CD14-positive monocyte (primary cell): ENCODE measurements at places on chromosomes 3 and 15. TPM values are rescaled to one million over a fixed set of nuclear protein-coding genes. Genes with fewer than 3 reads are reported as not detected.

DNA sequence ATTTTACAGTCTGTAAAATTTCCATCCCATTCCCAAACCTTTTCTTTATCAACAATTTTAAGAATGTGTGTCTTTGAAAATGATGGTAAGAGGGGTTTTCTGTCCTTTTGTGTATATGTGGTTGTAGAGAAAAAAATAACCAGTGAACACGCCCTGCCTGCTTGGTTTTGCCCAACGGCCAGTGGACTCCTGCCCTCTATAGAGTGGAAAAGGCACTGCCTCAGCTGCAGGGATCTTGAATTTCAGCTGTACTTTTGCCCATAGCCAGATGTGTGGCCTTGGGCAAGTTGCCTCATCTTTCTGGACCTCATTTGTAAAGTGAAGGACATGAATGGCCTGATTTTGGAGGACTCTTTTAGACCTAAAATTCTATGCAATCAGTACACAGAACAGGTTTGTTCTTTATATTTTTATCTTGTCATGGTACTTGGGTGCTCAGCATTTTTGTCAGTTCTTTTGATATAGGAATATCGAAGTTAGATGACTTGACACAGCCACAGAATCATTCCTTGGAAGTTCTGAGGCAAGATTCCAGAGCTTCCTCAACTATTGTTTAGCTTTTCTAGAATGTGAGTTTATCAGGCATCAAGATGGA is 81.0 kb downstream of the CLDN11 start:
- no peak for DNase-seq

Gene COL8A1
- polyA plus RNA-seq = not detected

DNA sequence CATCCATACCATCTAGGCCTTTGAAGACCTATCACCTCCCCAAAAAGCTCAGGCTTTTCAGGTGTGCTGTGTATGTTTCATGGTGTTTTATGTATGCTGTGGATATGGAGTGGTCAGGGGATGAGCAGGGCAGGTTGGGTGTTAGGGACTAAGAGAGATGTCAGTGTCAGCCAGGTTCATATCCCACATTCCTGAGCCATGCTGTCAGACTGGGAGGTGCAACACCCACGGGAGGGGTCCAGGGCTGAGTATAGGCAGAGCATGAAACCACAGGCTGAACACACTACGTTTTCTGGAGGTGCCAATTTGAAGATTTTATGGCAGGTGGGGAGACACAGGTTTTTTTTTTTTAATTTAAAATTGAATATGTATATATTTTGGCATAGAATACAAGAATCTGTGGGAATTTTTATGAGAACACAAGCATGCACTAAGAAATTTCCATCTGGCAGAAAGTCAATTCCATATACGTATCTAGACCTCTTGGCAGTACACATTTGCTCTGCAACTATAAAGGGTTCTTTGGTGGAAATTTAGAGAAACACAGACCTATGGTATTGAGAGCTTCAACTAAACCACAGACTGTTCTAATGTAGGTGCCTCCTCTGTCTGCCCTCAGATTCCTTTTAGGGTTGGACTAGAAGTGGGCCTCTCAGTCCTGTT is 101.9 kb upstream of the RNU6-1 start:
- DNase-seq = no peak

Gene SCG5
- polyA plus RNA-seq = not detected in 2 replicates

DNA sequence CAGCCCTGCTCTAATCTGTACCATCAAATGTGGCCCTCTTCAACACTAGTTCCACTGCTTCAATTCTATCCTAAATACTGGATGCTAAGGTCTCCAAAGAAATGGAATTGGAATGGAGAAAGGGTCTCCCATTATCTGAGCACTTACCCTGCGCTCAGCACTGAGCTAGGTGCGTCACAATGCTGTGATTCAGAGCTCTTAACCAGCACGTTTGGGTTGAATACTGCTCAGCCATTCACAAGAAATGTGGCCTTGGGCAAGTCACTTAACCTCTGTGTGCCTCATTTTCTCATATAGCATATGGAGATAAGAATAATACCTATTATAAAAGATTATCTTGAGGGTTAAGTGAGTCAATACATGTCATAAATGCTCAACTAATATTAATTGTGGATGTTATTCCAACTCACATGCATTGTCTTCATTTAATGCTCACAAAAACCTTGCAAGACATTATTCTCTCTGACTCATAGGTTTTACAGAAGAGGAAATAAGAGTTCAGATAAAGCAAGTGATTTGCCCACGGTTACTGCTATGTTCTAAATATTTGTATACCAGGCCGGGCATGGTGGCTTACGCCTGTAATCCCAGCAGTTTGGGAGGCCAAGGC is 27.4 kb upstream of the SRGAP3 start:
- DNase-seq = no peak

Gene GOLGA8Q
- polyA plus RNA-seq = not detected

- no peak for DNase-seq
Observed at GRCh38 chr3:157394411-157394810, 42.2 kb upstream of the PTX3 start.

DNA sequence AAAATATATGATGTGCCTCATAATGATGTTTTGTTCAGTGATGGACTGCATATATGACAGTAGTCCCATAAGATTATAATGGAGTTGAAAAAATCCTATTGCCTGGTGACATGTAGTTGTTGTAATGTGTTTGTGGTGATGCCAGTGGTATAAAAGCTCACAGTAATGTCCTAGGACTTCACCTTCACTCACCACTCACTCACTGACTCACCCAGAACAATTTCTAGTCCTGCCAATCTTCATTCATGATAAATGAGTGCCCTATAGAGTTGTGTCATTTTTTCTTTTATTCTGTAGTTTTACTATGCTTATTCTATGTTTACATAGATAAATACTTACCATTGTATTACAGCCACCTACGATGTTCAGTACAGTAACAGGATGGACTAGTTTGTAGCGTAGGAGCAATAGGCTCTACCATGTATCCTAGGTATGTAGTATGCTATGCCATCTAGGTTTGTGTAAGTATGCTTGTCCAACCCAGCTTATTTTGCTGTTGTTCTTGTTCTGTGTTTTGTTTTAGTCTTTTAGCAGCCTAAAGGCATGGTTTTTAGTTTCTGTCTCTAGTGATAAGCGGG is 88.5 kb upstream of the LRRFIP2 start:
- DNase-seq = no peak

Gene IGSF10
- polyA plus RNA-seq = not detected

- no peak for DNase-seq
Observed at GRCh38 chr3:78919021-78919755, 848.6 kb downstream of the ROBO1 start.

GRCh38 chr3:197197334-197197733 is 101.1 kb downstream of the DLG1 start:
- DNase-seq = no peak

DNA sequence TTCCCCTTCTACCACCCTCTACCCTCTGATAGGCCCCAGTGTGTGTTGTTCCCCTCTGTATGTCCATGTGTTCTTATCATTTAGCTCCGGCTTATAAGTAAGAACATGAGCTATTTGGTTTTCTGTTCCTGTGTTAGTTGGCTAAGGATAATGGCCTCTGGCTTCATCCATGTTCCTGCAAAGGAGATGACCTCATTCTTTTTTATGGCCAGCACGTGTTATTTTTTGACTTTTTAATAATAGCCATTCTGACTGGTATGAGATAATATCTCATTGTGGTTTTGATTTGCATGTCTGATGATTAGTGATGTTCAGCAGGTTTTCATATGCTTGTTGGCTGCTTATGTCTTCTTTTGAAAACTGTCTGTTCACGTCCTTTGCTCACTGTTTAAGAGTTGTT is 63.1 kb upstream of the NPHP3 start:
- no peak for DNase-seq

DNA sequence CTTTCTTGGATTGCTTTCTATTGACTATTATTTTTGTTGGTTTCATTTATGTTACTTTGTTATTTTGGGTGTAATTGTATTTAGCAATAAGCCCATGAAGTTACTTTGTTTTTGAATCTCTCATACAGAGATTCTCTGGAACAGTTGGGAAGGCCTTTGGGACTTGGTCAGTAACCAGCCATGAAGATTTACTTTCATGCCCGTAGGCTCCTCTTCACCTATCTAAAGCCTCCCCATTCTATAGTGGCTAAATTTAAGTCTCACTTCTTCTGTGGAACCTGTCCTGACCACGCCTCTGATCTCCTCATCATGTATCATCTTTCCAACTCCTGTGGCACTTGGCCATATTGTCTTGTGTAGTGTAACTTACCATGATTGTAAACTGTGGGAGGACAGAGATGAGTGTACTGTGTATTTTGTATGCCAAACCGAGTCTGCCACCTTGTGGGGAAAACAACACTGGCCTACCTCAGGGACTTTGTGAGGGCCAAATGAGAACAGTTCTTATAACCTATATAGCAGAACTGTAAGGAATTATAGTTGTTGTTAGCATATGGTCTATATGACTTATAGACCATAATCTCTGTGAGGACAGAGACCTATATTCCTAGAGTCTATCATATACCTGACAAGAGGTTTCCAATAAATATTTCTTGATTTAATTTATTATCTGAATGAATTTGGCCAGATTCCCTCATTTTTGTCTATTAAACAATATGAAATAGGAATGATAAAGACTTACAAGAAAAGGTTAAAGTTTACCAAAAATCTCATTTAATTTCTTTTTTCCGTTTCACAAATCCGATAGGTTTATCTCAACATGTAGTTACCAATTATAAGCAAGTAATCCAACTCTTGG is 75.0 kb downstream of the STARD9 start:
- peak; percentile 19 for DNase-seq

- no peak for DNase-seq
Observed at GRCh38 chr3:58349792-58350626, 17.3 kb downstream of the PXK start.

DNA sequence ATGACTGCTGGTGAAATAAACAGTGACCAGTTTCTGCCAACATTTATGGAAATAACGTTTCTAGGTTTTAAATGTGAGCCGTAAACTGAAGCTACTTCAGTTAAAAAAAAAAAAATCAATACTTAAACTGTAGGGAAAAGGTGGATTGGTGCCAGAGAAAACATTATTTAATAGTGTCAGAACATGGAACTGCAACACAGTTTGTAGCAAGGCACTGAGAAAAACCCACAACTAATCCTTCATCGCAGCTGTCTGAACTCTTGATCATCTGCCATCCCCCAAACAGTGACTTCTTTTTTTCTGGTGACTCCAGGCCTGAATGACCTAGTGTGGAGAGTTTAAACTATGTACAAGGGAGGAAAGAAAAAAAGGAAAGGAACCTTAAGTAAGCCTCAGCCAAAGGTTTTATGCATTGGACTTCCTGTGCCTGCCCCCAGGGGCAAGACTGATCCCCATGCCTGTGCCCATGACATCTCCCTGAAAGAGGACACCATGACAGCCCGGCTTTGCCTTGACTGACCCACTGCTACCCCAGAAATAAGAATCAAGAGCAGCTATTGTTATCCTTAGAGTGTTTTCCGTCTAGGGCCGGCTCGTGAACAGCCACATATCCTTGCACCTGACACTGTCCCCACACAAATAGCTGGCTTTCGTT is 33.1 kb downstream of the CRTAP start:
- no peak for DNase-seq

DNA sequence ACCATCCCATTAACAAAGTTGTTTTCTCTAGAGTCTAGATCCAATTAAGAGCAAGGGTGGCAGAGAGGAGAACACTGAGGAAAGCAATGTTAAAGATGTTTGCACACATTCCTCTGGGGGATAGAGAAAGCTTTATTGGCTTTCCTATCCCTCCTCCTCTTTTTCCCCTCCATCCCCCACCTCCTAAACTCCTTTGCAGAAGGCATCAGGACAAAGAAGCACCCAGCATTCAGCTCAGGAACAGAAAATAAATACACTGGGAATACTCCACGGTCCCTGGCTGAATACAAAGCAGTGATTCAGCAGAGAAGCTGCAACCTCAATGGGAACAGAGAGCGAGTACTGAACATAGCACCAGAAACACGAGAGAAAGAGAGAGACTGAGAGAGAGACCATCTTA is 21.9 kb downstream of the LSAMP start:
- DNase-seq = no peak

DNA sequence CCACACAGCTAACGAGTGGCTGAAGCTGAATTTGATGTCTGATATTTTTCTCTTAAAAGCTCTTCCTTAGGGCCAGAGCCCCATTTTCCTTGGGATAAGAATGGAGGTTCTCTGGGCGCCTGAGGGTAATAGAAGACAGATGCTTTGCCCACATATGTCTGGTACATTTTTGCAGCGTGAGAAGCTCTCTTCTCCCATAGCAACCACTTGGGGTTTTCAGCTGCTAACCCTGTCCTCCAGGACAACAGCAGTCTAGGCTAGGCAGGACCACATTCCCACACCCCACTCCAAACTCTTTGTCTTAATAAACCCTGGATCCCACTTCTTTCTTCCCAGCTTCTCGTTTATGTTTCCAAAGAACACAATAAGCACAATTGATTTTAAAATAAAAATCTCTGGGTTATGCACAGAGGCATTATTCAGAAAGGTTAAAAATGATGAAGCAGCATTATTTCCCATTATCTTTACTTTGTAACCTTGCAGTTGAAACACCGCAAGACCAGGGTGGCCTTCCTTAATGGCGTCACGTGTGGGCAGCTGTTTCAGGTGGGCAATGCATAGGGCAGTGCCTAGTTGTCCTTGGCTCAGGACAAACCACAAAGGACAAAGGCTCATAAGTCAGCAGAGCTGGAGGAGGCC is 56.5 kb upstream of the NTRK3 start:
- DNase-seq = no peak

DNA sequence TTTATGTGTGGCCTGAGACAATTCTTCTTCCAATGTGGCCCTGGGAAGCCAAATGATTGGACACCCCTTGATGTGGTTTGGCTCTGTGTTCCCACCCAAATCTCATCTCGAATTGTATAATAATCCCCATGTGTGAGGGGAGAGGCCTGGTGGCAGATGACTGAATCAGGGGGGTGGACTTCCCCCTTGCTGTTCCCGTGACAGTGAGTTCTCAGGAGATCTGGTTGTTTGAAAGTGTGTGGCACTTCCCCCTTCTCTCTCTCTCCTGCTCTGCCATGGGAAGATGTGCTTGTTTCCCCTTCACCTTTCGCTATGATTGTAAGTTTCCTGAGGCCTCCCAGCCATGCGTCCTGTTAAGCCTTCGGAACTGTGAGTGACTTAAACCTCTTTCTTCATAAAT is 60.1 kb upstream of the PARL start:
- DNase-seq = no peak

- no peak for DNase-seq
Observed at GRCh38 chr15:74192751-74193150, 9.8 kb downstream of the STRA6 start.

GRCh38 chr3:46208167-46208704 is at the start of gene CCR1:
CCR1 (minus strand) TSS chr3:46208313; CDS start chr3:46204313, 4,000 bp downstream.
- DNase-seq = peak; percentile 88

DNA sequence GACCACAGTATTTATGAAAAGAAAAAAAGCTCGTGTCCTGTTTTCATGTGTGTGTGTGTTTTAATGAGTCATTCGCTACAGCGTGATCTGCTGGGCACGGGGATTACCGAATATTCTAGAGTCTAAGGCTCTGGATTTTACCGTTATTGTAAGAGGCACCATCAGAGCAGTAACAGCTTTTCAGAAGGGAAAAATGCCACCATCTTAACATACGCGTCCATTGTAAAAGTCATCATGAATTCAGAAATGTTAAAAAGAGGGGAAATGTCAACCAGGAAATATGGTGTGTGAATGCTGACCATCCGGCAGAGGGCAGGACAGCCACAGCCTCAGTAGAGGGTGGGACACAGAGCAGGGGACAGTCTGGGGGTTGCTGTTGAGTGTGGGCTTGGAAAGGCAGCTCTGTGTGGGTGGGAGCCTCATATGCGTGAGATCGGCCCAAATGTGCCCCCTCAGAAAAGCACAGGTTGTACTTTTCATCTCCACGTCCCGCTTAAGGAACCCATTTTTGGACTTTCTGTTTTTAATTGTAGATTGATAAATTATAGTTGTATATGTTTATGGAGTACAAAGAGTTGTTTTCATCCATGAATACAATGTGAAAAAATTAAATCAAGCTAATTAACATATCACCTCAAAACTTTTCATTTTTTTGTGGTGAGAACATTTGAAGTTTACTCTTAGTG is 69.6 kb downstream of the ASB7 start:
- DNase-seq = no peak
